ENCODE measurements at places on chromosomes 13 and 19.

- DNase-seq, result peak; percentile 88
Observed at GRCh38 chr19:55640043-55640576, 692 bp upstream of the ZNF580 start.

- DNase-seq, result no peak
Observed at GRCh38 chr13:113845055-113845454, 18.8 kb downstream of the GAS6 start.

DNA sequence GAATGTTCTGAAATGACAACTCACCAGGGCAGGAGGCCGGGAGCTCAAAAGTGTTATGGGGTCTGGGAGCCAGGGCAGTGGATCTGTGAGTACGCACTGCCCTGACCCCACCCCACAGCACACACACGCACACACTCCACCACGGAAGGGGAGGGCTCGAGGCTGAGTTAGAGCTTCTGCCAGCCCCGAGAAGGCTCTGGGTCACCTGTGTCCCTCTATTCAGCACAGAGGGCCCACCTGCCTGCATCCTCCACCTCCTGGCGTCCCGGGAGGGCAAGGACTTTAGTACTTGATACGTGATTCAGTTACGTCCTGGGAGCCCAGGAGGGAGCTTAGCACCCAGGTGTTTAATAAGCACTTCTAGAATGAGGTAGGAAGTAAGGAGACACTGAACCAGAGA, 190.0 kb upstream of the GPR12 start:
- DNase-seq, result no peak

DNA sequence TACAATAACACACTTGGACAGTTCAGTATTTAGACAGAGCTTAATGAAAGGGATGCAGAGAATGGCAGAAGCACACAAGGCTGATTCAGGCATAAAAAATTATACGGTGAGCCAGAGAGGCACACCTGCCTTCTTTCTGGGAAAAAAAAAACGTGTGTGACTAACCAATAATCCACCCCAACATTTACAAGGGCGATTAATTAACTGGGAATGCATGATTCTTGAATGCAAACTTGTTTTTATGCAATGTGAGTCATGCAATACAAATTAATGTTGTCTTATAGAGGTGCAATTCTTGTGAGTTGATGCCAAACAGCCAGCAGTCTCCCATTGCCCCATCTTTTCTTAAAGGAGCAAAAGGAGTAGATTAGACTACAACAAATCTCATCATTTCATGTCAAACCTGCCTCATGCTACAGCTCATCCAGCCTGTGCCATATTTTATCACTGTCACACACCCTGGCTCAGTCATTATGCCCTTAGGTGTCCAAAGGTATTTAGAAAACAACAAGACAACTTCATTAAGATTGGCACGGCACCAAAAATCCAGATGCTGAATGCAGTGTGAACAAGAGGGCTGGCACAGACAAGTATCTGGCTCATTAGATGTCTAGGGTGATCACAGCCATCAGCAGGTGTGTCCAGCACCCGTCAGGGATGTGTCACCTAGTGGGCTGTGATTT, 721.1 kb downstream of the EFNB2 start:
- DNase-seq, result no peak

DNA sequence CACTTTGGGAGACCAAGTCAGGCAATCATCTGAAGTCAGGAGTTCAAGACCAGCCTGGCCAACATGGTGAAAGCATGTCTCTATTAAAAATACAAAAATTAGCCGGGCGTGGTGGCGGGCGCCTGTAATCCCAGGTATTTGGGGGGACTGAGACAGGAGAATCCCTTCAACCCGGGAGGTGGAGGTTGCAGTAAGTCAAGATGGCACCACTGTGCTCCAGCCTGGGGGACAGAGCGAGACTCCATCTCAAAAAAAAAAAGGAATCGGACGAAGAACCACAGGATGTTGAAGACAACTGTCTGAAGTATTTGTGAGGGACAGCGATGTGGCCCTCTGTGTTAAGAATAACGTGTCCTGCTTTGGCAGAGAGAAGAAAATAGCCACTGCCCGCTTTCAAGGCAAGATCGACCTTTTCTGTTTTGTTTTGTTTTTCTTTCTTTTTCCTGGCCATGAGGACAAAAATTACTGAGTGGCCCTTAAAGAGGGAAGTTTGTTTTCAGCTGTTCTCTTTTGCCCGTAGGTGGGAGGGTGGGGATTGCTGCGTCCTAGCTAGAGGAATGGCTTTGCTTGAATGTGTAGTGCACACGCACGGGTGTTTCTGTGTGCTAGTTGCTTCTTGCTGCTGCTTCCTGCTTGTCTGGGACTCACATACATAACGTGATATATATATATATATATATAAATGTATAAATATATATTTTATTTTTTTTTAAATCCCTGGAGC, 6.2 kb upstream of the PRKCG start:
- DNase-seq, result no peak

- DNase-seq, result no peak
Observed at GRCh38 chr19:43711751-43712355, 4.0 kb upstream of the IRGC start.

DNA sequence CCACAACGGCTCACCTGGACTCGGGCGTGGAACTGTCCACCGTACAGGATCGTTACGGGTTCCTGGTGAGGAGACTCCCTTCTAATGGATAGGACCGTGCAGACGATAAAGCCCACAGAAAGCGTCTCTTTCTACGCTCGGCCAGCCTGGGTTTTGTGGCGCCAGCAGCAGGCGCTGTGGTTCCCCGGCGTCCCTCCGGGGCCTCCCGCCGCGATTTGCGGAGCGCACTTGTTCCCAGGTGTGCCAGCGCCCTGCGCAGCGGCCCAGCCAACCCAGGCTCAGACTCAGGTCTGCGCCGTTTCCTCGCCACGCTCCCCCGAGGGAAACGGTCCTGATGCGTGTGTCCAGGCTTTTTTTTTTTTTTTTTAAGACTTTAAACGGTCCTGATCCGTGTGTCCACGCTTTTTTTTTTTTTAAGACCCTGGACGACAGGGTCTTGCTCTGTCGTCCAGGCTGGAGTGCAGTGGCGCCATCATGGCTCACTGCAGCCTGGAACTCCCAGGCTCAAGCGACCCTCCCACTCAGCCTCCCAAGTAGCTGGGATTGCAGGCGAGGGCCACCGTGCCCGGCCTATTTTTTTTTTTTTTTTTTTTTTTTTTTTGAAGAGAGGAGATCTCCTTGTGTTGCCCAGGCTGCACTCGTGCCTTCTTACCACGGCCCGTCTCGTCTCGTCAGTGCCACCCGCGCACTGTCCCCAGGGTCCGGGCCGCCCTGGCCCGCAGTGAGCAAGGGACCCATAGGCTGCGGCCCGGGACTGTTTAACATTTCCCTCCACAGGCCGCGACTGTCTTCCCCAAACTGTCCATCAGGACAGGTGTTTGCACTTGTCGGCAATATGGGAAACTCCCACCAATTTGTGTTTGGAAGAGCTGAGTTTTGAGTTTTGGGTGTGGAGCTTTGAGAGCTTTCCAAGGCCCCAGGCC, 23.8 kb downstream of the GJA3 start:
- DNase-seq, result peak; percentile 69

GRCh38 chr13:51902776-51903175, 41.0 kb downstream of the CCDC70 start:
- DNase-seq, result no peak

DNA sequence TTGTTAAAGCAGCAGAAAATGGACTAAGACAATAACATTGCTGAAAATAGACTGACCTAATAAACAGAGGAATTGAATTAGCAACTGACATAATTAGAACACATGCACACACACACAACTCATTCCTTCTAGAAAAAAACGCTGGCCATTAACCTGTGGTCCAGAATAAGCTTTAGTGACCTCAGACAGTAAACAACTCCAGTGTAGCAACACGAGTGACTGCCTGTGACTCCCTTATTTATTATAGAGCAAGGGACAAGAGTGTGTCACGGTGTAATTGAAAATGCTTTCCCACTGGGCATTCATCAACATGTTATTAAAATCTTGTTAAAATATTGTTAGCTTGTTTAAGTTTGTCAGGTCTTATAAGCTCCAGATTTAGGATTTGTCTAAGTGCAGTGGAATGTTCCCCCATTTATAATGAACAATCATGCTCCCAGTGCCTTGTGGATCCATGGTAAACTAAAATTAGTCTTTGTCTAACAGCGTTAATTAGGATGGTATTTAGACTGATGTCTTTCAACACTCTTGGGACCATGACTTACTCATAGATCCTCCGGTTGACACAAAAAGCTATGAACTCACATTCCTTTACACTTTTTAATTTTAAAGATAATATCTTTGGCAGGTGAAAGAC, 111.7 kb upstream of the IRS2 start:
- DNase-seq, result no peak

DNA sequence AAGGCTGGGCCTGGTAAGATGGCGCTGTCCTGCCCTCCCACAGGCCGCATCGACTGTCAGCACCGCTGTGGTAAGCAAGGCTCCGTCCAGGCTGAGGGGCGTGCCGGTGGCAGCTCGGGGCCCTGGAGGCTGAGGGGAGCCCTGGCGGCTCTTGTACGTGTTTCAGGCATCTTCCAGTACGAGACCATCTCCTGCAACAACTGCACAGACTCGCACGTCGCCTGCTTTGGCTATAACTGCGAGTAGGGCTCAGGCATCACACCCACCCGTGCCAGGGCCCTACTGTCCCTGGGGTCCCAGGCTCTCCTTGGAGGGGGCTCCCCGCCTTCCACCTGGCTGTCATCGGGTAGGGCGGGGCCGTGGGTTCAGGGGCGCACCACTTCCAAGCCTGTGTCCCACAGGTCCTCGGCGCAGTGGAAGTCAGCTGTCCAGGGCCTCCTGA, 1.2 kb downstream of the IZUMO4 start:
- DNase-seq, result no peak

- DNase-seq, result no peak
Observed at GRCh38 chr19:39415111-39416046, 2.9 kb downstream of the PLEKHG2 start.

- DNase-seq, result no peak
Observed at GRCh38 chr13:100473087-100473486, 115.5 kb downstream of the GGACT start.

DNA sequence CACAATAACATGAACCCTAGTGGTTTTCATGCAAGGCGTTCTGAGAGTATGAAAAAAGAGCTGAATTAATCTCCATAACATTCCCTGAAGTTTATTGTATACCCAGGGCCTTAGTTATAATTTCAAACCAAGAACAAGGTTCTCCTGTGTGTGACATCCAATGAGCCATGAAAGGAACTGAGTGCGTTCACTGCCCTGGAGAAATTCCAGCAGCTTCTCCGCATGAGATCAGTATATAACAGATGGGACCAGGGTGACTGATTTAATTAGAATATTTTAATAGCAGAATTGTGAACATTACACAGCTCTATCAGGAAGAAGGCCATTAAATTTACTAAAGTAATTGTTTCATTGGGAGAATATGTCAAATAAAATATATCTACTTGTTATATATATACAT, 1190.5 kb upstream of the SLC10A2 start:
- DNase-seq, result no peak

DNA sequence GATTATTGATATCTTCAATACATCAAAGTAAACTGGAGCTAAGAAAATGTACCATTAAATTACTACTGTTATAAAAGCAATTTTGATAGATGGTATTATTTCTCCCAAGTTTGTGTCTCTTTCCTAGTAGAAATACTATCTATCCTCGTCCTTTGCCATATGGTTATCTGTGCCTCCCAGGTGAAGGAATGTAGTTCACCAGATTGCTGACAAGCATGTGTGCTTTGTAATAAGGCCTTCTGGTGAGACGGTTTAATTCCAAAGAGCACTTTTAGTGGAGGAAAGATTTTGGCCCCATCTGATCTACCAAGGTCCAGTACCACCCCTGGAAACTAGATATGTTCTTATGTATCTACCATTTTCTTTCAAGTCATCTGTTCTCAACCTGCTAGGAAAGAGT, 243.6 kb downstream of the DLEU7 start:
- DNase-seq, result no peak

DNA sequence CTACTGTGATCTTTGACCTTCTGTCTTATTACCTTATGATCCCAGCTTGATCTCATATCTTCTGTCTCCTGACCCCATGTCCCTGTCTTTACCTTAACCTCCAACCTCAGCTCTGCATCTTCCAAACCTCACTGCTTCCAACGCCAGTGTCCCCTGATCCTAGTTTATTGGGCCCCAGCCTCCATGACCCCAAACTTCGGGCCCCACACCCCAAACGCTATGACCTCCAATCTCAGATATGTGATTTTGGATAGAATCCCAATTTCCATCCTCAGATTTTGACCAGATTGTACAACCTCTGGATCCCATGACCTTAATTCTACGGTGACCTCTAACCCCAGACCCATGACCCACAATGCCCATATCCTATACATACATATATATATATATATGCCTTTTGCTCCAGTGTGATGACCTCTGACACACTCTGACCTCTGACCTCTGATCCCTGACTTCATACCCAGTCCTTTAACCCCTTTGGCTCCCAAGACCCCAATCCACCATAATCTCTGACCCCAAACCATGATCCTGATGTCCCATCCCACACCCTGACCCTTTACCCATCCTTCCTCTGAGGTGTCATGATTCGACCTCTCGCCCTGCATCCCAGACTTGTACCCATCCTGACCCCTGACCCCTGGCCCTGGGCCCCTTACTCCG, 3.5 kb downstream of the KLK12 start:
- DNase-seq, result no peak

DNA sequence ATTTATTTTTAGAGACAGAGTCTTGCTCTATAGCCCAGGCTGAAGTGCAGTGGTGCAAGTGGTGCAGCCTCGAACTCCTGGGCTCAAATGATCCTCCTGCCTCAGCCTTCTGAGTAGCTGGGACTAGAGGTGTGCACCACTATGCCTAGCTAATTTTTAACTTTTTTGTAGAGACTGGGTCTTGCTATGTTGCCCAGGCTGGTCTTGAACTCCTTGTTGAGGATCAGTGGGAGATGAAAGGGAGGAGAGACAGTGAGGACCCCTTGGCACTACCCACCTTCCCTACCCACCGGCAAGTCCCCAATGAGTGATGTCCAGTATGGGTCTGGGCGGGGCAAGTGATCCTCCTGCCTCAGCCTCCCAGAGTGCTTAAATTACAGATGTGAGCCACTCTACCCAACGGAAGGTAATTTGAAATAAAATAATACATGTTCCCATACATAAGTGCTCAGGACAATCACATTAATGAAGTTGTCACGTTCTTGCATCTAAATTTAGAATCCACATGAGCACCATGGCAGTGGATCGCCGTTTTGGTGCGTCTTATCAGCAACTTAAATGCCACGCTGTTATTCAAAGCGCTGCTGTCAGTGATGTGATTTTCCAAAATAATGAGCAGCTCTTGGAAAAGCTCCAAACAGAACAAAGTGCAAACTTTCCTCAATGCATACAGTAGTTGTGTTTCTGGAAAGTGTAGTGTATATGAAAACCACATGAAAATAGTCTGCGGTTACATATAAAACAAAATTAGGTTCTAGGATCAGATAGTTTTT, 5.9 kb upstream of the ARL11 start:
- no peak for DNase-seq

All from activated T-cell treated with anti-CD3 and anti-CD28 coated beads, Interleukin-2, amount 50 U/mL, for 72 hours (primary cell).